ENCODE measurements at places on chromosomes 2 and 18.

GRCh38 chr2:189113963-189114362, 65.6 kb downstream of the COL5A2 start:
- no peaks in the 10 kb centered on the region for H3K4me1 ChIP-seq
- H3K27ac ChIP-seq = no peak overlapping the region
- no peak overlapping the region for H3K4me3 ChIP-seq
- no peaks in the 10 kb centered on the region for H3K36me3 ChIP-seq
- DNase-seq = no peak

DNA sequence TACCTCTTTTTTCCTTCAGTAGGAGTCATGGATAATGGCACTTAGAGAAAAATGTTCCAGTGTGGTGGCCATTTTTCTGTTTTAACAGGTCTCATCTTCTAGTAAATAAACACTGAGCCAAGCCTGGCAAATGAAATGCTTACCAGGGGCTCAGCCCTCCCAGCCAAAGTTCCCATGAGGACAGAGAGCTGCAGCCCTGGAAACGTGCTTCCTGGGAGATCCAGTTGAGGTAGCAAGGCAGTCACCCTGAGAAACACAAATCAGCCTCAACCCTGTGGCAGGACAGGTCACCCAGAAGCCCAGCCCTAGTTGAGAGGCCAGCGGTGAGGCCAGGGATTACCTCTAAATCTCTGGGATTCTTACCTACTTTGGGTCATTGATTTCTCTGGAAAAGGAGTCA, 140.1 kb downstream of the LNPK start:
- DNase-seq = no peak
- H3K4me1 ChIP-seq = no peaks in the 10 kb centered on the region
- H3K27ac ChIP-seq = no peak overlapping the region
- H3K4me3 ChIP-seq = no peak overlapping the region
- H3K36me3 ChIP-seq = no peaks in the 10 kb centered on the region
- peaks cover 19% of the 10 kb centered on the region for H3K27me3 ChIP-seq

- no peak for DNase-seq
- H3K4me1 ChIP-seq = no peaks in the 10 kb centered on the region
- H3K4me3 ChIP-seq = no peak overlapping the region
- peaks cover 34% of the 10 kb centered on the region for H3K27me3 ChIP-seq
- no peaks in the 10 kb centered on the region for H3K36me3 ChIP-seq
- H3K27ac ChIP-seq = no peak overlapping the region
Measured at GRCh38 chr2:175698061-175698460, 304.0 kb downstream of the LNPK start.

GRCh38 chr2:239762106-239762505, 263.0 kb downstream of the NDUFA10 start:
- DNase-seq = no peak
- peaks cover 2% of the 10 kb centered on the region for H3K4me1 ChIP-seq
- no peaks in the 10 kb centered on the region for H3K36me3 ChIP-seq
- H3K27me3 ChIP-seq = peaks cover 32% of the 10 kb centered on the region
- H3K4me3 ChIP-seq = no peak overlapping the region

DNA sequence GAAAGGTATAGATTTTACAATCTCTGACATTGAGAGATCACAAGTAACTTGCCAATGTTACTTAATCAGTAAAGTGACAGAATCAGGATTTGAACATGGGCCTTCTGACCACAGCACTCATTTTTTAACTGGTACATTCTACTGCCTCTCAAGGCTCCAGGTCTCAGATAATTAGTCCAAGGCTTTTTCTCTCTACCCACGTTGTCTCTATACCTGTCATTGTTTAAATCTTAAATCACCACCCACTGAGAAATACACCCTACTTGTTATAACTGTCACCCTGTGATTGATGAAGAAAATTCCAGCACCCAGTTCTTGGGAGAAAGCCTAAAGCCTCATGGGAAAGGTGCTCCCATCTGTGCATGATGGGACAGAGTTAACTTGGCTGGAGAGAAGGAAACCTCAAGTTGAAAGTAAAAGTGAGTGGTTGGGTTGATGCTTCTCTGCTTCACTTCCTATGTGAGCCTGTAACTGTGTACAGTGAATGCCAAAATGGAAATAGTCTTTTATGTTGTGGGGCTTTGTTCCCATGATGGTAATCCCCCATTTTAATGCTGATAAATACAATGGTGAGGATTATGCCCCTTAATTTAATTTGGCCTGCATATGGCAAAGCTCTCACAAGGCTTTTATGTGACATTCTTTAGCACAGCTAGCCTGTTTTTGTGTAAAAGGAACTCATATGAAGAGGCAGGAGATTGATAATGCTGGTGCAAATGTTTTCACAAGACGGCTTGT, 190.1 kb upstream of the SP5 start:
- H3K36me3 ChIP-seq = no peaks in the 10 kb centered on the region
- no peaks in the 10 kb centered on the region for H3K4me1 ChIP-seq
- no peak overlapping the region for H3K27ac ChIP-seq
- H3K4me3 ChIP-seq = no peak overlapping the region
- no peak for DNase-seq
- peaks cover 8% of the 10 kb centered on the region for H3K27me3 ChIP-seq

DNA sequence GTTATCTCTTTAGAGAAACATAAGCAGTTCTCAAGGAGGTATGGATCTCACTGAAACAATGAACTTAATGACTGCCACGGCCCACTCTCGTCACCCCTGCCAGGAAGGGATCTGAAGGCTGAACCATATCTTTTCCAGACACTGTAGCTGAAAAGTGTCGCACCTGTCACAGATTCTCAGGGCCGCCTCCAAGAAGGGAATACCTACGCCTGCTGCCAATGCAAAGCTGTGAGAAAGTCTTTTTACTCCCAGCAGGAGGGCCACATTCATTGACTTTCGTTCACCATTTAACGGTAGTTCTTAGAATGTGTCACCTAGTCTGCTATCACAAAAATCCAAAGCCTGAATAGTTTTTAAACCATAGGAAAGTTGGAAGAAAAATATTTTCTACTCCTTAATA, 66.7 kb upstream of the SH3BP4 start:
- peaks cover 33% of the 10 kb centered on the region for H3K27me3 ChIP-seq
- H3K4me1 ChIP-seq = no peaks in the 10 kb centered on the region
- no peak for DNase-seq
- H3K4me3 ChIP-seq = no peak overlapping the region
- no peaks in the 10 kb centered on the region for H3K36me3 ChIP-seq

- H3K27me3 ChIP-seq = no peaks in the 10 kb centered on the region
- no peak for DNase-seq
- no peak overlapping the region for H3K27ac ChIP-seq
- H3K36me3 ChIP-seq = no peaks in the 10 kb centered on the region
- H3K4me3 ChIP-seq = no peak overlapping the region
Measured at GRCh38 chr2:128807317-128807716, 488.6 kb upstream of the HS6ST1 start.

DNA sequence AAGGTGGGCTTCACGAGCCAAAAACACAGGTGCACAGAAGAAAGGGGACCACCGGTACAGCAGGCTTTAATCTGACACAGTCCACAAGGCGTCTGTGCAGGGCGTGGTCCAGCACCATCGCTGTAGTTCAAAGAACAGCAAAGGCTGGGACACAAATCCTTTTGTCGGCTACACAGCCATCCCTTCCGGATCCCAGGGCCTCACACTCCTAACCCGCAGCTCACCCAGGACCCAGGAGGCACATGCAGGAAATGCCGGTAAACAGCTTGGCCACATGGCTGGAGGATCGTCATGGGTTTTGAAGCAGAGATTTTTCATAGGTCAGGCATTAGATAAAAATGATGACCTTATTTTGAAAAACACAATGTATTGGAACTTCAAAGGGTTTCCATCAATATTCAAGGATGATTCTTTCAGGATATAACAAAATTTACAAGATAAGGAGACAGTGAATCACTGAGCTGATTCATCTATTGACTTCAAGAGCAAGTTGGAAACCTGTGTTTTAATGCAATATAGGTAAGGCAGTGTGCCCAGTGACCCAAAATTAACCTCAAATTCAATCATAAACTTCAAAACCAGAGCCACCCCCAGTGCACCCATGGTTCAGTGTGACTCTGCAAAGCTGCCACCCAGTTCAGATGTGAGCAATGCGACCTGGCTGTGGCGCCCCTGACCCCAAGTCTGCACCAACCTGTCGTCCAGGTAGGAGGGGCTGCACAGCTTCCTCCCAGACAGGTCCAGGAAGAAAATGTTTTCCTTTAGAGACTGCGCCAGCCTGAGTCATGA, 74.4 kb downstream of the TMEM18 start:
- DNase-seq = no peak
- H3K27ac ChIP-seq = no peak overlapping the region
- H3K36me3 ChIP-seq = no peaks in the 10 kb centered on the region
- H3K4me3 ChIP-seq = no peak overlapping the region

DNA sequence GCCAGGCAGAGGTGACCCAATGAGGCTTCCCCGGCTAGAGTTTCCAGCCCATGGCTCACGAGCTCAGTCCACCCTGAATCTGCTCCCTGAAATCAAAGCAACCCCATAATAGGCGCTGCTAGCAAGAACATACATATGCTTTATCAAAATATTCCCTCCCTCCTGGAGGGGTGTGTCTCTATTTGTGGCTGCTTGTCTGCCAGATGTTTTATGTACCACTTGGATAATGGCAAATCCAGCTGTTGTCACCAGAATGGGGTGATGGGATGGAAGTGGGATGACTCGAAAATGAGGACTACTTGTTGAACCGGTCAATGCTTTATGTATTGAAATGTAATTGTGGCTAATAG, 152.0 kb downstream of the GALNT14 start:
- H3K4me1 ChIP-seq = no peaks in the 10 kb centered on the region
- H3K4me3 ChIP-seq = no peak overlapping the region
- H3K36me3 ChIP-seq = no peaks in the 10 kb centered on the region
- H3K27ac ChIP-seq = no peak overlapping the region
- DNase-seq = no peak
- H3K27me3 ChIP-seq = peaks cover 45% of the 10 kb centered on the region

DNA sequence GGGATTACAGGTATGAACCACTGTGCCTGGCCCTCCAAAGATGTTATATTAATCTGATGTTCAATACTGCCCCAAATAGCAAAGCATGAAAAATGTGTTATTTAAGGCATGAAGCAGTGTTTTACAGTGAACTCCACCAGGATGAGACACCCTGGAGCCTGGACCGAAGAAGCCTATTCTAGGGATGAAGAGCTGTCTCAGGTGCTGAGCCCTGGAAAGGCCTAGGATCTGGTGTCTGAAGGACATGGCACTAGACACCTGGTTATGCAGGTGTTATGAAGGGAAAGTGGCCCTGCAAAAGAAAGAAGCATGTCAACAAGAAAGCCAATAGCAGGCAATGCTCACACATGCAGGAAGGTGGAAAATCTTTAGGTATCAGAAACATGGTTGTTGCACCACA, 374.4 kb downstream of the CLIP4 start:
- no peak for DNase-seq
- no peaks in the 10 kb centered on the region for H3K4me1 ChIP-seq
- peaks cover 28% of the 10 kb centered on the region for H3K27me3 ChIP-seq

DNA sequence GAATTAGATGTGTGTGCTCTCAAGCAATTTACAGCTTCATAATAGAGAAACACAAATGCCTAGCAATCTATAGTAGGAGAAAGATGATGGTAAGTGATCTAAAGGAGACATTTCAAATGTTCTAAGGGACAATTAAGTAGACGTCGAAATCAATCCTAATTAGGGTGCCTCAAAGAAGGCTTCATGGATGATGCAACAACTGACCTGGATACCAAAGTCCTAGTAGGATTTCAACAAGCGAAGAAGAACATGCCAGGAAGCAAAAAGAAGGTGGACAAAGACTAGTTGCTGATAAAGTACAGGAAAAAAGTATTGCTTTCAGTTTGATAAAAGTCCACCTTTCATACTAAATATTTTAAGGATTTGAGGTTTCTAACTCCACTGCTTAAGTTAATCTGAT, 12.5 kb downstream of the FIGN start:
- no peaks in the 10 kb centered on the region for H3K27me3 ChIP-seq
- no peaks in the 10 kb centered on the region for H3K36me3 ChIP-seq
- no peak for DNase-seq
- H3K27ac ChIP-seq = no peak overlapping the region
- no peaks in the 10 kb centered on the region for H3K4me1 ChIP-seq
- H3K4me3 ChIP-seq = no peak overlapping the region

DNA sequence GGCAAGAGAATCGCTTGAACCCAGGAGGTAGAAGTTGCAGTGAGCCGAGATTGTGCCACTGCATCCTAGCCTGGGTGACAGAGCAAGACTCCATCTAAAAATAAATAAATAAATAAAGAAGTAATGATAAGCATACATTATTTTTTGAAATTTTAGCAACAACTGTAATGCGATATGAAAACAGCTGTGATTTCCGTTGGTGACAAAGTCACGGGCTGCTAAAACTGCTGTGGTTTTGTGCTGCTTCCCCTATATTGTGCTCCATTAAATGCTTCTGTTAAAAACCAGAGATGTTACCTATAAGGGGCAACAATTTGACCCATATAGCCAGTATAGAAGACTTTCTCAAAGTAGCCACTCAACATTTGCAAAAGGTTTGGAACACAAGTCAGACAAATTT, 8.3 kb downstream of the TRIM54 start:
- DNase-seq = no peak
- H3K27me3 ChIP-seq = peaks cover 25% of the 10 kb centered on the region
- H3K36me3 ChIP-seq = no peaks in the 10 kb centered on the region

DNA sequence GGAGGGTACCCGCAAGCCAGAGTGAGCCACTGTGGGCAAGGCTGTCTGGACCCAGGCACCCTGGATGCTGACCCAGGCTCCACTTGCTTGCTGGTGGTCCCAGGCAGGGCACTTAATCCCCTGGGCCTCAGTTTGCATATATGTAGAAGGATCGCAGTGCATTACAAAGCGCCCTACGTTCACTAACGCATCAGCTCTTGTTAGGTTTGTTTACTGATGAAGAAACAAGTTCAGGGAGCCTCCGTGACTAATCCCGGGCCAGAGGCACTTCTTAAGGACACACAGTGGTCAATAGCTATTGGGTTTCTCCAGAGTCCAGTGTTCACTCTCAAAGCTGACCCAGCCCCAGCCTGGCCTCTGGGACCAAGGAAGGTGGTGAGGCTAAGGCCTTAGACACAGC, 70.2 kb downstream of the LBH start:
- H3K4me1 ChIP-seq = peaks cover 4% of the 10 kb centered on the region
- peak overlapping the region; percentile 12 for H3K27ac ChIP-seq
- no peak overlapping the region for H3K4me3 ChIP-seq
- H3K27me3 ChIP-seq = no peaks in the 10 kb centered on the region
- DNase-seq = no peak

- H3K4me1 ChIP-seq = peaks cover 4% of the 10 kb centered on the region
- H3K27me3 ChIP-seq = no peaks in the 10 kb centered on the region
- peaks cover 6% of the 10 kb centered on the region for H3K36me3 ChIP-seq
- H3K27ac ChIP-seq = no peak overlapping the region
- no peak for DNase-seq
- H3K4me3 ChIP-seq = no peak overlapping the region
Measured at GRCh38 chr18:36885981-36886380, 57.1 kb downstream of the KIAA1328 start.

Measured in effector memory CD8-positive, alpha-beta T cell (primary cell).